Fibroblast of skin of right quadriceps (primary cell): ENCODE measurements at places on chromosomes 4 and X.

GRCh38 chr4:2744576-2745270, 11.4 kb downstream of the TNIP2 start:
- no peak for DNase-seq

DNA sequence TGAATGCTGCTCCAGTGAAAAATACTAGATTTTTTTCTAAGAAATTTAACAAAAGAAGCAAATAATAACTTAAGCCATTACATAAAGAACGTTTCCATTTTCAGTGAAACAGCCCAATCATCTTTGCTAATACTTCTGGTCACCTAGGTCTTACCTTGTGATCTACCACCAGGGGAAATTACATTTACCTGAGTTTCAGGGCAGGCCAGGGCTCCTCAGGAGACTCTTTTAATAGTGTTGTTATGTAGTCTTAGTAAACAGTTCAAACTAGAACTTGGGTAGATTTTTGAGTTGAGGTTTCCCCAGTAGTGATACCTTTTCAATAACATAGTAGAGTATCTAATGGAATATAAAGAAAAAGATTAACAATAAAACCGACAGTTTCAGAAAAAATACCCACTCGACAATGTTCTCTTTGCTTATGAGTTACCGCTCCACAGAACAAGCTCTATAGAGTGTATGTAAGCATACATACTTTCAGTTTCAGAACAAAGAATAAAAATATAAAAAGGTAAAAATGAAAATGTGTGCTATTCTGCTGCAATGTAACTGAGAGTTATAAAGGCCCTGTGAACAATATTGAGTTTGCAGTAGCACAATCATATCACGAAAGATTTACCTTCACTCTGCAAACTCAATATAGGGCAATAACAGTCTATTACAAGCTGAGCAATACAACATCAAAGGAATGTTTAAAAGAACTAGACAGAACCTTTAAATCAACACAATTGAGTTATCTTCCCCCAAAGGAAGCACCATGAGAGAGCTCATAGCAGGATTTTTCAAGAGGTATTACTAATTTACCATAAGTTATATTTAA, 165.8 kb downstream of the ATOH1 start:
- no peak for DNase-seq

DNA sequence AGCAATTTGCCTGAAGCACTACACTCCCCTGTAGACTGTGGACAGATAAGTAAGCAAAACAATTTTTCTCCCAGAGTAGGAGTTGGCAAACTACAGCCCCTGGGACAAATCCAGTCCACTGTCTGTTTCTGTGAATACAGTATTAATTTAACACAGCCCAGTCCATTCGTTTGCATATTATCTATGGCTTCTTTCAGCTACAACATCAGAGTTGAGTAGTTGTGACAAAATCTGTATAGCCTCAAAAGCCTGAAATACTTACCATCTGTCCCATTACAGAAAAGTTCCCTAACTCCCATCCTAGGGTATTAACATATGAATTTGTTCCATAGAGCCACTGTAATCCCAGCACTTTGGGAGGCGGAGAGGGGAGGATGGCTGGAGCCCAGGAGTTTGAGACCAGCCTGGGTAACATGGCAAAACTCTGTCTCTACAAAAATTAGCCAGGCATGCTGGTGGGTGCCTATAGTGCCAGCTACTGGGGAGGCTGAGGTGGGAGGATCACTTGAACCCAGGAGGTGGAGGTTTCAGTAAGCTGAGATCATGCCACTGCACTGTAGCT, 53.0 kb downstream of the AMELX start:
- no peak for DNase-seq

DNA sequence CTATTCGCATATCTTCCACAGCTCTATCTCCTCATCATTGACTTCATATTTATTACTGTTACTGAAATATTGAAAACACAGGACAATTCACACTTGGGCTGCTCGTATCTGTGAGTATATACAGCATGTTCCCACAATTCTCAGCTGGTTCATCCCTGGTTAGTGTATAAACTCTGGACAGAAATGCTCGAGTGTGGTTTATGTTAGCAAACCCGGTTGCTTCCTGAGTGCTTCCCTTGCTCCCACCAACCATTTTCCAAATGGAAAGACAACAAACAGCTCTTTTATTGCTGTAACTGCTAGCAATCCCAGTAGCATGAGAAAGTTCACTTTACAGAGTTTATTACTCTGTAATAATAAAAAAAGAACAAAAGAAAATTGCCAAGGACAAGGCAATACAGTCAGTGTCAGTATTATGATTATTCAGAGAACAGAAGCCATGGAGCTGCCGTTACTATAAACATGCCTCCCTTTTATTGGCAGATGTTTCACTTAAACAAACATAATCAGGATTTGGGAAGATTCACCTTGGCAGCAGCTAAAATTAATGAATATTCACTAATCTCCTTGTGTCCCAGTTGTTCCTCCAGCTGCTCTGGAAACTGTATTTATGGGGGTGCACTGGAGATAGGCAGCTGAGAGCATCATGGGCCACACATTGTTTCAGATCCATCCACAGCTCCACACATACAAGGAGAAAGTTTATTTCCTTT, 134.1 kb upstream of the GUCY1A1 start:
- DNase-seq, result no peak
